Lower lobe of right lung (tissue), 2 donors: ENCODE measurements at places on chromosomes 7 and 10. TPM values are rescaled to one million over a fixed set of nuclear protein-coding genes. Genes with fewer than 3 reads are reported as not detected.

Gene ENO4
- 1.9 TPM for total RNA-seq

GRCh38 chr7:101984133-101984879 is 166.9 kb downstream of the CUX1 start:
- no peaks in the 10 kb centered on the region for H3K36me3 ChIP-seq
- no peak overlapping the region for H3K27ac ChIP-seq
- DNase-seq: no peak

Gene DGKI
- 0.09 TPM for total RNA-seq

- no peaks in the 10 kb centered on the region for H3K36me3 ChIP-seq
- no peak overlapping the region for H3K27ac ChIP-seq
- H3K4me3 ChIP-seq: no peak overlapping the region
- DNase-seq: no peak
- H3K4me1 ChIP-seq: no peaks in the 10 kb centered on the region
Measured at GRCh38 chr10:125661941-125662515, 20.9 kb downstream of the TEX36 start.

- no peak overlapping the region for H3K27ac ChIP-seq
- no peak for DNase-seq
Measured at GRCh38 chr7:8117195-8117594, 144.8 kb downstream of the ICA1 start.

Gene ZNF467
- 23.0 TPM for total RNA-seq

Gene OR2A1
- total RNA-seq: 0.15 TPM

Gene CALHM1
- total RNA-seq: 0.15 TPM

DNA sequence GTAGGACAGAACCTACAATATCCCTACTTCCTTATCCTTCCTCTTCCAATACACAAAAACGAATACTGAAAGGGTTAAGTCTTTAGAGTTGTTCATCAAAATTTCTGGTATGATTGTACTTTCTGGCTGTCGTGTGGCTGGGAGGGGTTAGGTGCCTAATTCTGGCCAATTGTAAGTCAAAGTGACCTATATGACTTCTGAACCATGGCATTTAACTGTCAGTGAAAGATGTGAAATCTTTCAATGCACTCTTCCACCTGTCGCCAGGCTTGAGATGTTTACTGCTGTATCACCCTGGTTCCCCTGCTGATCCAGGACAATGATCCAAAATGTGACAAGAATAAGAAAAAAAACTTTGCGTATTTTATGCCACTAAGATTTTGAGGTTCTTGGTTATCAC is 20.8 kb downstream of the EPC1 start:
- H3K4me3 ChIP-seq: no peak overlapping the region
- H3K27me3 ChIP-seq: no peaks in the 10 kb centered on the region
- DNase-seq: no peak

Gene VPS37D
- total RNA-seq: 1.3 TPM

- no peaks in the 10 kb centered on the region for H3K4me1 ChIP-seq
- no peak for DNase-seq
- no peaks in the 10 kb centered on the region for H3K36me3 ChIP-seq
- no peak overlapping the region for H3K4me3 ChIP-seq
- H3K27ac ChIP-seq: no peak overlapping the region
Measured at GRCh38 chr7:2968616-2969397, 74.9 kb downstream of the CARD11 start.
